ENCODE measurements at places on chromosomes 3 and 15.

DNA sequence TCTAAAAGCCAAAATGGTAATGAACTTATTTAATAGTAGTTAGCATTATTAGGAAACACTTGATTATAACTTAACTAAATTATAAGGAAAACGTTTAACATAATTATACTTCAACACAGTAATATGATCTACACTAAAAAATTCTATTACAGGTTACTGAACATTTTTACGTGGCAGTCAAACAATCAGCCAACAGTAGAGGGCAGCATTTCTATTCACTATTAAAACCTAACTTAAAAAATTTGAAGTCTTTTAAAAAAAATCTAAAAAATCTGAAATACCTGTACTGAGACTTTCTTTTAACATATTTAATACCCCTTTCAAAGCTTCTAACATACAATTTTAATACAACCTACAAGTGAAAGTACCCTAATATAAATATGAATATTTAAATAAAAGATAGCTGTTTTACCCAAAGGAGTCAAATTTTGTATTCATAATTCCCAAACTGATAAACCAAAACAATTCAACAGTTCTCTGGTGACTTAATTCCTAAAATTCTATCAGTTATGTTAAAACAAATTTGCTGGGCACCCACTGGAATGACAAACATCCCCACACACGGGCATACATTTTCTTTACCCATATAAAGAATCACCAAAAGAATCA lies 41.5 kb downstream of the DLG1 start:
- DNase-seq: peak; percentile 4

DNA sequence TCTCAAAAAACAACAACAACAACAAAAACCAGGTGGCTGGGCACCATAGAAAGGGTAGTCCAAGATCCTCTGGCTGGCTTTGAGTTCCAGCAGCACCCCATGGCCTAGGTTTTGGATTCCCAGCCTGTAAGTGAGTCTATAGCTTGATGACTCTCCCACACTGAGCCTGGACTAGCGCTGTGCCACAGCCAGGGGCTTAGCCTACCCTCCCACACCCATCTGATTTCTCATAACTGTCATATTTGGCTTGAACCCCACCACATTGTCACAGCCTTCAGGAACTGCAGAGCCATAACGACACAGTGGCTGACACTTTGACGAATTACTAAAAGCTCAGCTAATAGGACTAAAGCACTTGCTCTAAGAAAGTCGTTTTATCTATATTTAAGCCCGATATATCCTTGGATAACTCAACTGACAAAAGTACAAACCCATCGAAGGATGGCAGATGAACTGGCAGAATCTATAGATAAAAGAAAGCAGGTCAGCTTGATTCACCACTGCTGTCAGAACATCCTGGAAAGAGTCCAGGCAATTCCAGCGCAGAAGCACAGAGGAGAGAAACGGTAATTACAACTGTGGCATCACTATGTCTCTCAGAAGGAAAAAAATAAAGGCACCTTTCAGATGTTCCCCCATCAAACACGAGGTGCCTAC lies 62.1 kb downstream of the HOMER2 start:
- DNase-seq: no peak

DNA sequence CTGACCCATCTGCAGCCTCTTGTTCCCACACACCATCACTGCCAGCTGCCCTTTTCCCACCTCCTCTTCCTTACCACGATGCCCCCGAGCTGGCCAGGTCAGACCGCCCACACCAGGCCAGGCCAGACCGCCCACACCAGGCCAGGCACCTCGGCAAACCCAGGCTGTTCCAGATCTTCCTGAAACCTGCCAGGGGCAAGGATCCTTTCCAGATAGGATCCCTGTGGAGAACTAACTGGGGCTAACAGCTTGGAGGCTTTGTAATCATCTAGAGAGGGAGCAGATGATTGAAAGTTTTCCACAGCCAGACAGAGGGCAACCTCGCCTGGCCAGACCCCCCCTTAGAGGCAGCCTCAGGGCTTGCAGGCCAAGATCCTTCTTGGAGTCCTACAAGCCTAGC lies 287.3 kb upstream of the TLE3 start:
- no peak for DNase-seq

- no peak for DNase-seq
Measured at GRCh38 chr3:185316740-185317412, 46.1 kb upstream of the MAP3K13 start.

DNA sequence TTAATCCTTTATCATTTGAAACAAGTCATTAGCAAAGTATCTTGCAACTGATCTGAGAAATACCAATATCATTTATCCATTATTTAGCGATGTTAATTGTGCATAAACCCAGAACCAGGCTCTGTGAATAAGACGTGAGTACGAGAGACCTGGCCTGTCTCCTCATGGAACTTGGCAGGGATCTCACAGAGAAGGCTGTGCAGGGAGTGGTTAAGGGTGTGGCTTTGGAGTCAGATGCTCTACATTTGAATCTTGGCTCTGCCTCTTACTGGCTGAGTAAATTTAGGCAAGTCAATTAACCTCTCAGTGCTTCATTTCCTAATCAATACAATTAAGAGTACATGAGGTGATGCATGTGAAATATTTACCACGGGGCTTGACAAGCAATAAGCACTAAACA lies 39.9 kb upstream of the TBL1XR1 start:
- no peak for DNase-seq

All from skeletal muscle cell (primary cell).